ENCODE measurements at places on chromosomes 13 and 19.

DNA sequence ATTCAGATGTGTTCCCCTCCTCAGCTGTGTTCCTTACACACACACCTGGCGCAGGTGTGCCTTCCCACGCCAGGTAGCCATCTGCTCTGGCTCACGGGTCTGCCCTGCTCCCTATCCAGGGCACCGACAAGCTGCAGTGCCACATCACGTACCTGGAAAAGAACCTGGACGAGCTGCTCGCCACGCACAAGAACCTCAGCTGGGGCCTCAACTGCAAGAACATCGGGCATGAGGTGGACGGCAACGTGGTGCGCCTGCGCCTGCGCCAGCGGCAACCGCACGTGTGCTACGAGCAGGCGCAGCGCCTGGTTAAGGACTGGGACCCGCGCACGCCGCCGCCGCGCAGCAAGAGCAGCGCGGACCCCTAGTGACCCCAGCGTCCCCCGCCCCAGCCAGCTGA, 26.5 kb upstream of the CASP14 start:
- DNase-seq = no peak

DNA sequence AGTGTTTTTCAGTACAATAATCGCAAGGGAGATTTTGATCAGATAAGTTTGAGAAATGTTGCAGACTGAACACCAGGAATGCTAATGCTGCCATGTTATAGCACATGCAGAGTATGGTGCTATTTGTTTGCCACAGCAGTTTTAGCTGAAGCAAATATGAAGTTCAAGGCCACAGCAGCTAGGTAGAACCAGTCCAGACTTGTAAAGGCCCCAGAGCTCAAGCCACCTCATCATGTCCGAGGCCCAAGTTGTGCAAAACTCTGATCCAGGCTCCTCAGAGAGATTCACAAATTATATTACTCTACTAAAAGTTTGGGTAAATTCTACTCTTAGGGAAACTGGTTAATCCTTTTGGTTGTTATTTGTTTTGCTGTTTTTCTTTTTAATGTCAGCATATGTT, 2702.6 kb downstream of the PCDH9 start:
- no peak for DNase-seq

DNA sequence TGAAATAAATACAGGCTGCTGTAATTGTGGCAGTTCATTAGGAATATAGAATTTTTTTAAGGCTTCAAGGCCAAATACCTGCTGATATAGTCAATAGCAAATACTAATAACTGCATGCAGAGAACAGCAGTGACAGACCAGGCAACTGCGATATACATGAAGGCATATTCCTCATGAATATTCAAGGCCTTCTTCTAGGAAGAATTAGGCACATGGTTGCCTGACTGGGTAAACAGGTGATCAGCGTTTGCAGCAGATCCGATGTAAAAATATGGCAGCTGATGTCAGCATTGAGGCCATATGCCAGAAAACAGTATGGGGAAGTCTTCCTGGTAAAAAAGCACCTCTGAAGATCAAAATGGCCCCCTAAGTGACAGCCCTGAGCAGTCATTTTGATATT, 629.7 kb downstream of the UQCRFS1 start:
- no peak for DNase-seq

DNA sequence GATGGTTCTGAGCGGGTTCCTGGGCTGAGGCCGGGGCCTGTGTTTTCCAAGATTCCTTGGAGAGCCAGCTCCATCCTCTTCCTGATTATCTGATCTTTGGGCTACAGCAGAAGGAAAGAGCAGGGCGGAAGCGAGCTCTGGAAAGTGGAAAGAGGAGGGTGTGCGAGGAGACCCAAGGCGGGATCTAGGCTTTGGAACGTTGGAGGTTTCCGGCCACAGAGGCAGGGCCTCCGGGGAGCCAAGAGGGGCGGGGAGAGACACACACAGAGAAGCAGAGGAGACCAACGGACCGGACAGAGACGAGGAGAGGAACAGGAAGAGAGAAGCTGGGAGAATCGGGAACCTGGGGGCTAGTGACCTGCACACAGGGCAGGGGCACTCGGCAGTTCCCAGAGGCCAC, at the start of gene CLEC11A:
Gene CLEC11A, plus strand, starts transcription at position 296 of the 400 bp plus-strand sequence. CDS start 162 bp downstream, outside the sequence.
- DNase-seq = no peak

- no peak for DNase-seq
Observed at GRCh38 chr13:99267927-99268326, 9.7 kb upstream of the GPR18 start.

DNA sequence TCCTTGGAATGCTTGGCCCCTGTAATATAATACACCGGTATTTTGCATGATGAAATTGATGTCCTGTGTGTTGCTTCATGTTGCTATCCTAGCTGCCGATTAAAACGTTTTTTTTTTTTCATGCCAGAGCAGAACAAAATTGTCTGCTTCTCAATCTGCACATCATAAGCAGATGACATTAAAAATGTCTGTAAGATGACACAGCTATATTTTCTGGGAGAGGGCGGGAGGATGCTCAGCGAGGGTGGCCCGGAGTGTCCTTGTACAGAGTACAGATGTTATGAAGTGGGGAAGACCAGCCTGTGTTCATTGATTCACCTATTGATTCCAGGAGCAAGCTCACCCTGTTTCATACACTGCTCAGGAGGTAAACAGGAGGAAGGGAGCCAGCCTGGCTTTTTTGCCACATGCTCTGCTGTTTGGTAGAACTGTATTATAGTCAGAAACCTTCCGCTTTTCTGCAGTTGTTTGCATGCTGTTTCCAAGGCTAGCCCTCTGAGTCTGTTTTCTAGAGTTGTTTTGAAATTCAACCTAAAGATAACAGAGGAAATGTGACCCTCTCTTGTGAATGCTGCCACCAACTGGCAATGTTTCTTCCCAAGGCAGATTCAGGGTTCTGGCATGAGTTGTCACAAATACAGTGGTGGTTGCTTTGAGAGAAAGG, 4.7 kb upstream of the IRS2 start:
- DNase-seq = peak; percentile 72

DNA sequence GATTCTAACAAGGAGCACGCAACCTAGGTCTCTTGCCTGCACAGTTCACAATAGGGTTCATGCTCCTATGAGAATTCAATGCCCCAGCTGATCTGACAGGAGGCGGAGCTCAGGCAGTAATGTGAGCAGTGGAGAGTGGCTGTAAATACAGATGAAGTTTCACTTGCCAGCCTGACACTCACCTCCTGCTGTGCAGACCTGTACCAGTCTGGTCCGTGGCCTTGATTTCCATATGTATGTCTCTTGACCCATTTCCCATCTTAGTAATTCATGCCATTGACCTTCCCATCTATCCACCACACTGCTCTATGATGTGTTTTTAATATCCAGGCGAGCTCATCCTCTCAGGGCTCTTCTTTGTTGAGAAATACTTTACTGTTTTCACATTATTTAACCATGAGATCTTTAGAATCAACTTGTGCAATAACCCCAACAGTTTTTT, 95.2 kb downstream of the LRCH1 start:
- DNase-seq = peak; percentile 86

DNA sequence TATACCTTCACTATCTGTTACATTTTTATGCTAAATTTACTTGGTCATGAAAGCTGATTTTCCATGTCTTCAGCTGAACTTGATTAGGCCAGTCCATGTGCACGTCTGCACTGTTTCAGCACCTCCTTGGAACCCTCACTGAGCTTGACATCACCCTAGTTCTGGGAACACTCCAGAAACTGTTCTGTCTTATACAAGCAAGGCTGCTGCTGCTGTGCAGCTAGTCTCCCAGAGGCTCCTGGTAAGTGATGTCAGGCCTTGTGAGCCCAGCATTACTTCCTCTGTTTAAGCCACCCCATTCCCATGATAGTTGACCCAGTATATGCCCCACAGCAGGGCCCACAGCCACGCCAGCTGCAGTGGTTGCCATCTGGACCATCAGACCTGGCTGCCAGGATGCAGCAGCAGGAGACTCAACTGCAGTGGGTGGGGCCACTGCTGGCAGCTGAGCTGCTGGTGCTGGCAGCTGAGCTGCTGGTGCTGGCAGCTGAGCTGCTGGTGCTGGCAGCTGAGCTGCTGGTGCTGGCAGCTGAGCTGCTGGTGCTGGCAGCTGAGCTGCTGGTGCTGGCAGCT, 90.5 kb upstream of the AKAP11 start:
- no peak for DNase-seq

DNA sequence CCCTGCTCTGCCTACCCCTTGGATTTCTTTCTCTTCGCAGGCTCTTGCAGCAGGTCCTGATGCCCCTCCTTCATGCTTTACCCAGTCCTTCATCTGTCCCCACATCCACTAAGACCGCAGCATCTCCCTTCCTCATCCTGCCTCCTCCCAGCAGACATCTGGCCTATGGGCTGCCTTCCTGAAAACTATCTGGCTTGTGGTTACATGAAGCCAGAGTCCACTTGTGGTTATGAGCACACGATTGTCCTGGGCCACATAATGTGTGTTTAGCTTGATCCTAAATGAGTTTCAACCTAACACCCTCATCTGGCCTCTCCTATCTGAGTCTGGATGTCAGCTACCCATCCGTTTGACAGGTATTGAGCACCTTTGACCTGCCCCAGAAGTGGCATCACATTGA, 5.5 kb upstream of the ZNF175 start:
- DNase-seq = no peak

GRCh38 chr19:47755762-47756626, 10.6 kb downstream of the NOP53 start:
- no peak for DNase-seq

GRCh38 chr13:102680842-102681740, 13.8 kb downstream of the METTL21C start:
- DNase-seq = no peak

DNA sequence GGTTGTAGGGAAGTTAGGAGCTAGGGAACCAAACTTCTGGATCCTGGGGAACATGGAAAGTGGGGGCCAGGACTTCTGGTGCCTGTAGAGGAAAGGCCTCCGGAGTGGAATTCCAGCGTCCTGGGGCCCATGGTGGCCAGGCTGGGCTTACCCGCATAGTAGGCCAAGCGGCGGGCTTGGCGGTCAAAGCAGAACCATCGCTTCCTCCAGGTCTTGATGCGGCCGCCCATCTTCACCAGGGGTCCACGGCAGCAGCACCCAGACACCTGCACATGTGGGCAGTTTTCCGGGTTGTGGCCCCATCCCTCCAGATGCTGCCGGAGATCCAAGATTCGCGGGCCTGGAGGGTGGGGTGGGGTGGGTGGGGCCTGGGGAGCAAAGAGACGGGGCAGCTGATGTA, 13.8 kb upstream of the LYPD3 start:
- DNase-seq = no peak

- no peak for DNase-seq
Observed at GRCh38 chr13:111390522-111391270, 70.3 kb downstream of the TEX29 start.

- no peak for DNase-seq
Observed at GRCh38 chr19:46692918-46693722, 23.8 kb downstream of the PRKD2 start.

DNA sequence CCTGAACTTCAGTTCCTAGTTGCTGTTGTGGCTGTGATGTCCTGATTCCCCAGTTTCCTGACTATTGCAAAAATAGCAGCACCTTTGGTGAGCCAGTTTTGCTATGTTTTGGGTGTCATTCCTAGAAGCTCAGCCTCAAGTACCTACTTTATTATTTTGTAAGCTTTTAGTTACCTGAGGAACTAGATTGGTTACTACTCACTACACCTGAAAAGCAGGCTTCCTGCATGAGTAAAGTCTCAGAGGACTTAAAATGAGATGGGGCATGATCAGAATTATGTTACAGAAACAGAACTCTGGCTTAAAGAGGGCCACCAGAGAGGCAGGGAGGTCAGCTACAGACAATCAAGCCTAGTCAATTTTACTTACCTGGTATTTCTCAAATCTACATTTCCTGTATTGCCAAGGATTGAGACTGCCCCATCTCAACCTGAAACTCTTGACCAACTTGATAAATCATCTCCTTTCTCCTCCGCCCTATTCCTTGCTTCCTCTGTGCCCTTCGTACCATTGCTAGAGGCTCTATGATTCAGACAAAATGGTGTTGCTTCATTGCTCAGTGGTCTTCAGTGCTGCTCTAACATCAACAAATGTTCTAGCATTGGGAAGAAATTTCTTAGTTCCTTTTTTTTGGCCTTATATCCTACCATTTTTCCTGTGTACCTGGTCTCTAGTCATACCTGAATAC, 58.9 kb downstream of the RAP2A start:
- no peak for DNase-seq

GRCh38 chr13:46355901-46356590, 31.0 kb downstream of the RUBCNL start:
- DNase-seq = no peak

DNA sequence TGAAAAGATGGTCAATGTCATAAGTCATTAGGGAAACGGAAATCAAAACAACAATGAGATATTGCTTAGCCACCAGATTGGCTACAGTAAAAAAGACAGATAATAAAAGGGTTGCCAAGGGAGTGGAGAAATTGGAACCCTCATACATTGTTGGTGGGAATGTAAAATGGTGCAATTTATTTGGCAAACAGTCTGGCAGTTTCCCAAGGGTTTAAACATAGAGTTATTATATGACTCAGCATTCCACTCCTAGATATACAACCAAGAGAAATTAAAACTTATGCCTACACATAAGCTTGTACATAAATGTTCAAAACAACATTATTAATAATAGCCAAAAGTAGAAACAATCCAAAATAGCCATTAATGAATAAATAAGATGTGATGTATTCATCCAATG, 9.9 kb upstream of the ZNF227 start:
- peak; percentile 24 for DNase-seq

- no peak for DNase-seq
Observed at GRCh38 chr13:84487752-84488151, 605.5 kb upstream of the SLITRK1 start.

- DNase-seq = no peak
Observed at GRCh38 chr19:54233941-54234340, 8.6 kb downstream of the LILRA6 start.

GRCh38 chr19:57171551-57172081, 4.3 kb upstream of the DUXA start:
- DNase-seq = peak; percentile 20

DNA sequence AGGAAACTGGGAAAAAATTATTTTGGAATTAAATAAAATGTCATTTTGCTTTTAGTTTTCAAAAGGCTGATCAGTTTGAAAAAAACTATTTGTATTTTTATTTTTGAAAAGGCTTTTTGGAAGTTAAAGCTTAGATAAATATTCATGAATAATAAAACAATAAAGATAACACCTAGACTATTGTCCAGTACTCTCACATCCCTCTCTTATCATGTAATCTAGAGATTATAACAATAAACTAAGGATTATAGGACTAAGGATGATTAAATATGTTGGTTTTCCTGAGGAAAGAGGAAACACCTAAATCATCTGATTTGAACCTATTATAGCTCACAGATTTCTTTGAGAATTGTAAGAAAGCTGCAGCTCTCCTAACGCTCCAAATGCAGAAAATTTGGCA, 81.4 kb upstream of the AKAP11 start:
- DNase-seq = no peak

GRCh38 chr19:47106821-47107201, 6.8 kb downstream of the ZC3H4 start:
- DNase-seq = no peak

All from NCI-H748 treated with DMSO at 0.1 percent for 48 hours (cell line).